ENCODE measurements at places on chromosomes 6 and 20.

DNA sequence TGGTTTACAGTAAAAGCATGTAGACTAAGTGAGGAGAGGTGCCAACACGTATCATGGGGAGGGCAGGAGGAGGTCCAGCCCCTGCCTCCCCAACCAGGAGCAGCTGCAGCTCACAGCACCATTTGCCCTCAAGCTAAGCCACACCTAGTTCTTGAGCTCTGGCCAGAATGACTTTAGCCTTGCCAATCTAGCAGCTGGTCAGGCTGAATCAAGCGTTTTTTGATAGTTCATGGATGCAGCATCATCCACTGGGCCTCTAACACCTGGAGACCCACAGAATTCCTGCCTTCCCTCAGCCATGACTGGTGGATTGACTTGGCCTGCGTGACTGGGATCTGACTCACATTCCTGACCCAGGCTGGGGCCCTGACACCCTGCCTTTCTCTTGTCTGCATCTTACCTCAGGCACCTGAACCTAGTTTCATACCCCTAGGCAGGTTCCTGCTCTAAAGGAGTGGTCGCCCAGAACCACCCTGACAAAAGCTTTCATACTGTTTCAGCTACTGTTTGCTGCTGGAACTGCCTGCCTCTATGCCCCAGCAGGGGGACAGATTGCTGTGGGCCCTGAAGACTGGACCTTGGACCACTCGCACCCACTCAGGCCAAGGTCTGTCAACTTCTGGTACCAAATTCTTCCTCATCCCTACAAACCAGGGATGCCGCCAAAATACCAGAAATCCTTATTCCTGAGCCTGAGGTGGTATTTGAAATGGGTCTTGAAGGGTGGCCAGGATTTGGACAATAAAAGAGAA, 122.3 kb downstream of the QRSL1 start:
- peak; percentile 97 for DNase-seq

DNA sequence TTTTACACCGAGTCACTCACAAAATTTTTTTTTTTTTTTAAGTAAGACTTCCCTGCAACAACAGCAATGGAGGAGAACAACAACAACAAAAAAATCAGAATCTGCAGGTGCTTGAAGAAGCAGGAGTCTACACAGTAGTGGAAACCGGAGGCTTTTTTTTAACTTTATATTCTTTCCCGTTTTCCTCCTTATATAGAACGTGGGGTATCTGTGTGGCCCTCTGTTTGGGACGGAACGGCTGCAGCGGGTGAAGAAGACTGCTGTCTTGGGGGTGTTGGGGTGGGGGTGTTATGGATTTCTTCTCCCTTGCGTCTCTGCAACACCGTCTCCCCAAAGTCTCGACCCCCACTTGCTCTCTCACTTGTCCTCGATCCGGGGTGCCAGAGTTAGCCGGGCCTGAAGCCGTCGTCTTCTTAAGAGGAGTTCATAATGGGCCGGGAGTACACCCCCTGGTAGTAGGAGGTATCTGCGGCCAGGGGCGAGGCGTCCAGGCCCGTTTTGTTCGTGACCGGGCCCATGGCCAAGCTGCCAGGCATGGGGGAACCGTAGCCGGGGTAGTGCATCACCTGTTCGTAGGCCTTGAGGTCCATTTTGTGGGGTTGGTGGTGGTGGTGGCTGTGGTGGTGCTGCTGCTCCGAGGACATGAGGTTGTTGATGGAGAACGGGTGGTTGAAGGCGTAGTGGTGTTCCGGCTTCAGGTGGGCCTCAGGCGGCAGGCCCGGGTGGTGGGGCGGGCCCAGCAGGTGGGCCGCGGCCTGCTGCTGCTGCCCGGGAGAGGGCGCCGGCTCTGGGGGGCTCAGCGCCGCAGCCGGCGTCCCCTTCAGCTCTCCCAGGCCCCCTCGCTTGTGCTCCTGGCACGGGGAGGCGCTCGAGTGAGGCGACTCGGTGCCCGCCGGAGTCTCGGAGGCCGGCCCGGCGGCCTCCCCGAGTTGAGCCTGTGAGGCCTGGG, 2.7 kb downstream of the FOXA2 start:
- no peak for DNase-seq

DNA sequence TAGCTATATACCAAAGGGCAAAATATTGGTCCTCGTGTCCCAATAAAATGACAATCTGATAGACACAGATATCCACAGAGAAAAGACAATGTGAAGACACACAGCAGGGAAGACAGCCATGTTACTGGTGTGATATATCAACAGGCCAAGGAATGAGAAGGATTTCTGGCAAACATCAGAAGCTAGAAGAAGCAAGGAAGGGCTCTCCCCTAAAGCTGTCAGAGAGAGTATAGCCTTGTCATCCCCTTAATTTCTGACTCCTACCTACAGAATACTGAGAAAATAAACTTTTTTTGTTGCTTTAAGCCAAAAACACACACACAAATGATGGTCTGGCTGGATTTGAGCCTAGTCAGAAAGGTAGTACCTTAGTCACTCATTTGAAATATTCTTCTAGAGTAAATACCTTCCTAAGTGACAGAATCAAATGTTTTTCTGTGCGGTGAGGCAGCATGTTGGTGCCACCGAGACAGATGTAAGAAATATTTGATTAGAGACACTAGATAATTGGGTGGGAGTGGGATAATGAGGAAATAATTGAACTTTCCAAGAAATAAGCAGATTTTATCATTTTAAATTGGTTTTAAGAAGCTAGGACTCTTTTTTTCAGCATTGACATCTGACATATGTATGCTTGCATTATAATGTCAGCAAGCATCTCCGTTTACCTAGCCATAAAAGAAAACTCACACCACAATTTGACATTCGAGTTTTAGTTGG, 123.4 kb upstream of the TFAP2D start:
- DNase-seq, result no peak

- peak; percentile 17 for DNase-seq
Observed at GRCh38 chr6:104462811-104463599, 396.7 kb downstream of the HACE1 start.

GRCh38 chr6:88477413-88477812, 311.3 kb upstream of the CNR1 start:
- DNase-seq, result peak; percentile 2

DNA sequence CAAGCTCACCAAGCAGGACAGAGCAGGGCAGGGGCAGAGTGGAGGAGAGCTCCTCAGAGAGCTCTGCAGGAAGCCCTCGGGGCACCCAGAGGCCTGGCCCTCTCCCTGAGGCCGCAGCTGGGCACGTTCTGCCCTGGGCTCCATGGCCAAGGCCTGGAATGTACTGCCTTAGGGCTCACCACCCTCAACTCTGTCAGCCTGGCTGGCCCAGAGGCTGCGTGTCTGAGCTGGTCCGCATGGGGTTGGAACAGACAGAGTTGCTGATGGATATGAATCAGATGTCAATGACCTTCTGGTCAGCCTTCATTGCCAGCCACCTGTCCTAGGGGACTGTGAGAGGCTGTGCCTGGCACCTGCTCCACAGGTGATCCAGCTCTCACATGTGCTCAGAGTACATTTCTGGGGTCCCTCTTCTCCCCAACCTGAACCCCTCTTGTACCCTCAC, 33.2 kb upstream of the PCMTD2 start:
- DNase-seq, result peak; percentile 75

- no peak for DNase-seq
Observed at GRCh38 chr6:150088481-150089154, 19.7 kb upstream of the ULBP3 start.

GRCh38 chr20:50416269-50417022, 93.7 kb upstream of the PTPN1 start:
- peak; percentile 53 for DNase-seq

- DNase-seq, result no peak
Observed at GRCh38 chr6:37149745-37150144, 20.2 kb upstream of the PIM1 start.

DNA sequence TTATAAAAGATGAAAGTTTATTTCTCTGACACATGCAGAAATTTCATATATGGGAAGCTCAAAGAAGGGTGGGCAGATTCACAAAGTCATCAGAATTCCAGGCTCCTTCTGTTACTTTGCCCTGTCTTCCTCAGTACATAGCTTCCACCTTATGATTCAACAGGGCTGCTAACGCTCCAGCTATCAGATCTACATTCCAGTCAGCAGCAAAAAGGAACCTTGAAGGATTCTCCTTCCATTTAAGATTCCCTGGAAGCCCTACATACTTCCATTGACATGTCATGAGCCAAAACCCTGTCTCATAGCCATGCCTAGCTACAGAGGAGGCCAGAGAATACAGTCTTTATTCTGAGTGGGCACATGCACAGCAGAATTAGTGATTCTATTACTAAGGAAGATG, 103.3 kb downstream of the NCR2 start:
- no peak for DNase-seq

DNA sequence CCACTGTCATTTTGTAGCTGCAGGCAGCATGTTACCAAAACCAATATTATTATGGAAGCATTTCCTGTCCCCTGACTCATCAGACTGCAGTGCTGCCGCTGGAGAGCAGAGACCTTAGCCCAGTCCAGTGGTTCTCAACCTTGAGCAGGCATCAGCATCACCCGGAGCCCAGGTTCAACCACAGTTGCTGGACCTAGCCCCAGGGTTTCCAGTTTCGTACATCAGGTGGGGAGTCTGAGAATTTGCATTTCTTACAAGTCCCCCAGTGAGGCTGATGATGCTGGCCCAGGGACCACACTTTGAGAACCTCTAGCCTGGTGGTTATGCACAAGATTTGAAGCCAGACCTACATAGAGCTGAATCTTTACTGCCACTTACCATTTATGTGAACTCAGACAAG, 47.3 kb downstream of the LY86 start:
- DNase-seq, result no peak

DNA sequence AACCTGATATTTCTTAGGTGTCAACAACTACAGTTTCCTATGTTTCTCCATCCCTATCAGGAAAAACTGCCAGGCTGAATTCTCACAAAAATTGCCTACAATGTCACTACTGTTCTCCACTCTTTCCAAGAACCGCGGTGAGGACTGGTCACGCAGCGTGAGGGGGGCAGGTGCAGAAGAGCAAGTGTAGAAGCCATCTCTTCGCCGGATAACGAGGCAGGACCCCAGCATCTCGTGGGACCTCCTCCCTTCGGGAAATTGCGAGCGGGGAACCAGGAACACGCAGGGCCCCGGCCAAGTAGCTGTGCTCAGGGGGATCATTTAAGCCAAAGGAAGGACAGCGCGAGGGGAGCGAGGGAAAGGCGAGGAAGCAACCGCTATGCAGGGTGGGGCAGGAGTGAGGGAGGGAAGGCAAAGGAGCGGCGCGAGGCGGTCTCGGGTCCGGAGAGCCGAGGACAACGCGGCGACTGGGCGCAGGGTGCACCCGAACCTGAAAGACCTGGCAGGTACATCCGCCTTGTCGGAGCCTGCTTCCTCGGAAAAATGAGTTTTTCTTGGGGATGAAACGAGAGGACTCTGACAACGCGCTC, 559 bp downstream of the APMAP start:
- no peak for DNase-seq

DNA sequence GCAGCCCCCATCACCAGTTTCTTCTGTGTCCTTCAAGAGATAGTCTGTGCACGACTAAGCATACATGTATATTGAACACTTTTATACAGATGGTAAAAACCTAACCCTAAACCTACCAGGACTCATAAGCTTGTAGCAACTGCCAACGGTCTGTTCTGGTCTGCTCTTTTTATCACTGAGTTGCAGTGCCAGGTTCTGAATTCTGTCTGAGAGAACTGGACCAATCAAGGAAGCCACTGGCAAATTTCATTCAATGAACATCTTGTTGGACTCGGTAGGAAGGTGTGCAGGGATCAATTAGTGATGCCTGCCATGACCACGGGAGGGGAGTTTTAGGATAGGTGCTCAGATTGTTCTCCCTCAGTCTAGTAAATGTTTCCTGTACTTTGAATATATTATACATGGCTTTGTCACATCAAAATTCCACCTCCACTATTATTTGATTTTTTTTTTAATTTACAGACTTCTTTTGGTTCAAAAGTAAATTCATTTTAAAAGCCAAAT, 146.8 kb downstream of the EYA2 start:
- DNase-seq, result no peak

DNA sequence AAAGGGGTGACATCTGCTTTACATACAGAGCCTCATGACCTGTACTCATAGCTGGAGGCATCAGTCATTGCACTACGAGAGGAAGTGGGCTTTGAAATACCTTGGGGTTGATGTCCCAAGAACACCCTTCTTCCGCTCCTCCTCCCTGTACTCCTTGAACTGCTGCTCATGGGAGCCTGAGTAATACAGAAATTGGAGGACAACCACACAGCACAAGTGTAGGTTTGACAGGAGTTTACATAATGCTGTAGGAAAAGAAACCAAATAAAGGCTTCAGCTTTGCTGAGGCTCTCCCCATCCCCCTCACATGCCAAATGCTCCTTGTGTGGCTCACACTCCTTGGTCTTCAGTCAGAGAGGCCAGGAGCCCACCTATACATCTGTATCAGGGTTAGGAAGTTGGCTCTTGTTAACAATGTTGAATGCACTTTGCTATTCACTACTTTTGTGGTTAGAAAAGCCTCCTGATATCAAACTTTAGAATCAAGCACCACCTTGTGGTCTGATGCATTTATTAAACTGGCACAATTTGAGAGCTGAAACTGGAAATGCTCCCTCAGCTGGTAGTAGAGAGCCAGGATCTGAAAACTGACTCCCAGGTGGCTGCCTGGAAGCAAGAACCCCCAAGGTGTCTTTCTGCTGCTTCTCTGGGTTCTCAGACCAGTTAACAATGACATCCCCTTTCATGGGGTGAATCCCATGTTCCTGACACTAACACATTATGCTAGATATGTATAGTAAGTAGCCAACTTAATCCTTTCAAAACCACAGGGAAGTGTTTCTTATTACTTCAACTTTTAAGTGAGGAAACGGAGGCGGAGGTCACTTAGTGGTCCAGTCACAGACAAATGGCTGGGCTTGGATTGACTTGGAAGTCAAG, 56.2 kb upstream of the EDN1 start:
- DNase-seq, result peak; percentile 83

DNA sequence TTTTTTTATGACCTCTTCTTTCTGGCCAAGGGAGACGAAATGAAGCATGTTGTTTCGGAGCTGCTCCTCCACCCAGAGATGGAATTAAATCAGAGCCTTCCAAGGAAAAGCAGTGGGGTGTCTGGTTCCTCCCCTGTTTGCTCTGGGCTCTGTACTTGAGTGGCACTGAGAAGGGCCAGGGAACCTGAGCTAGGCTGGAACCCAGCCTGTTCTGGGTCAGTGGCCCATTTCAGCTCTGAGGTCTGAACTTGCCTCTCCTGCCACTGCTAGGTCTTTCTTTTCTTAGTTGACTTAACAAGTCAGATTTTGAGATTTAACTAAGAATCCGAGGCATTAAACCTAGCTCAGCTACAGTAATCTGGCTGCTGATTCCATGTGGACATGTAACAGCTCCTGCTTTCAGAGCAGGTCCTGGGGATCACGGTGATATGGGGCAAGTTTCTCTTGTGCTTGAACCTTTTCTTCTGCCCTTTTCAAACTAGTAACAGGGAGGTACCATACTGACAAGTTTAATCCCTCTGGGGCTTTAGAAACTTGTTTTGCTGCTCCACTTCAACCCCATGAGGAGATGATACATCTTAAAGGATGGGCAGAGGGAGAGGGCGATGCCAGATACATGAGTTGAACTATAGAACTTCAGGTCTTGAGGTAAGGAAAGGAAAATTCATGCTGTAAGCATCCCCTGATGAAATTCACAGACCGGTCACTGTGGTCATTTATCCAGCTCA, 101.1 kb downstream of the SLC24A3 start:
- peak; percentile 61 for DNase-seq

GRCh38 chr6:32118782-32119628, 9.0 kb downstream of the ATF6B start:
- DNase-seq, result peak; percentile 89

Data from epithelial cell of esophagus (primary cell).